Fibroblast of mammary gland (primary cell): ENCODE measurements at places on chromosomes 4 and X.

GRCh38 chrX:17655211-17656034 is 81.9 kb upstream of the SCML1 start:
- DNase-seq, result no peak

DNA sequence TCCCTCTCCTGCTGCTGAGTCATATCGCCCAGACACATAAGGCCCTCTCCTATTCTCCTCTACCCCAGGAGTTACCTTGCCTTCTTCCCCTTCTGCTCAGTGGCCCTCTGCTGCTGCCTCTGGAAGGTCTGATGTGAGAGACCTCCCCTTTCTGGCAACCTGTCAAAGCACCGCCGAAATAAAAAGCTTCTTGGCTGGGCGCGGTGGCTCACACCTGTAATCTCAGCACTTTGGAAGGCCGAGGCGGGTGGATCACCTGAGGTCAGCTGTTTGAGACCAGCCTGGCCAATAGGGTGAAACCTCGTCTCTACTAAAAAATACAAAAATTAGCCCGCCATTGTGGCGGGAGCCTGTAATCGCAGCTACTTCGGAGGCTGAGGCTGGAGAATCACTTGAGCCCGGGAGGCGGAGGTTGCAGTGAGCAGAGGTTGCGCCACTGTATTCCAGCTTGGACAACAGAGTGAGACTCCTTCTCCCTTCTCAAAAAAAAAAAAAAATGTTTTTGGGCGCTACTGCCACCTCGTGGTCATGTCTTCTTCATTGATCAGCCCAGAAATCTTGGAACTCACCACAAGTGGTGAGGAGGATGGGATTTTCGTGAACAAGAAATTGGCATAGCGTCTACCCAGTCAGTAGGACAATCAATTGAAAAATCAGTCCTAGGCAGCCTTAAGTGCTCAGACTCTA is 8.6 kb upstream of the ZXDA start:
- DNase-seq, result peak; percentile 51

GRCh38 chr4:68599150-68599549 is 23.0 kb upstream of the UGT2B17 start:
- no peak for DNase-seq

- peak; percentile 29 for DNase-seq
Observed at GRCh38 chrX:70444326-70444945, at the start of gene DLG3. DLG3 (plus strand) TSS chrX:70444835; CDS start chrX:70445202, 367 bp downstream.

DNA sequence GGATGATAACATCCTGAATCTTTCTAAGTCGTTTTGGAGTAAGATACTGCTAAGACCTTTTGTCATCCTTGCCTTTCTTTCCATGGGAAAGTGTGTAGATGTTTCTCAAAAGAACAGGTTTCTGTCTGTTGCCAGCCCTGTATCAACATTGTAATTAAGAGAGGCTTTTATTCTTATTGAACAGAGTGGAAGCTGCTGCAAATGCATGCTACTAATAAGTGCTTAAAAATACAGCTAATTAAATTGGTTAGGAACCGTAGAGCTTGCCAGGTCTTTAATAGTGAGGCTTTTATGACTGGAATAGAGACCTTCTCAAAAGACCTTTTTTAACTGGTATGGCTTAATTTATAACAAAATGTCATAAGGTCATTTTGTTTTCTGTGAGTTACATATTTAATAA is 34.4 kb downstream of the INTU start:
- no peak for DNase-seq

DNA sequence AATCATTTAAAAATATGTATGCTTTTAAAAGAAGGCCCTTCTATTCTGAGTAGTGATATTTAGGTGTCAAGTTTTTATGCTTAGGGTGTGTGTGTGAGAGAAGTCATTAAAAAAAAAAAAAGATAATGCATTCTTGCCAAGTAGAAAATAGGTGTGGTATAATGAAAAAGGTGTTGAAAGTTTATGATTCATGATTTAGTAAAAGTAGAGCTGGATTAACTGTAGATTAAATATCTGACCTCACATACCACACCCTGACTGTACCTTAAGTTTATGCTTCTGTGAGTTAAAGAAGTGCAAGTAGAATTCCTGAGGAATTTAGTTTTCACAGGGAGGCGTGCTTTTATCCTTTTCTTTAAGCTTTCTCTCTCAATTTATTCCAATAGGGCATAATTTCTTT is 71.1 kb downstream of the BMPR1B start:
- DNase-seq, result no peak

DNA sequence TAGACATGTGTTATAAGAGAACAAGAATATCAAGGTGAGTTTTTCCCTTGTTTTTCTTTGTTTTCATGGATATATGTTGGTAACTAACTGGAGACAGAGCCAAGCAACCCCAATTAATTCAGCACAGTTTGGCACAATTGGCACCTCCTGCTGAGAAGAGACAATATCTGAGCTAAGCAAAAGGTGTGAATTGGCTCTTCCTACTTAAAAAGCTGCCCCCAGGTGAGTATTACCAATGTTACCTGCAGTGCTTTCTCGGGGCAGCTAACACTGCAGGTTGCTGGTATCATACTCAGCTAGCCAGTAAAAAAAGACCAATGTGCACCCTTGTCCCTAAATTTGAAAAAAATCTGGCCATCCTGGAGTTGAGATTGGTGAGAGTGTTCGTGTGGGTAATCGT is 871.2 kb upstream of the TENM3 start:
- no peak for DNase-seq

DNA sequence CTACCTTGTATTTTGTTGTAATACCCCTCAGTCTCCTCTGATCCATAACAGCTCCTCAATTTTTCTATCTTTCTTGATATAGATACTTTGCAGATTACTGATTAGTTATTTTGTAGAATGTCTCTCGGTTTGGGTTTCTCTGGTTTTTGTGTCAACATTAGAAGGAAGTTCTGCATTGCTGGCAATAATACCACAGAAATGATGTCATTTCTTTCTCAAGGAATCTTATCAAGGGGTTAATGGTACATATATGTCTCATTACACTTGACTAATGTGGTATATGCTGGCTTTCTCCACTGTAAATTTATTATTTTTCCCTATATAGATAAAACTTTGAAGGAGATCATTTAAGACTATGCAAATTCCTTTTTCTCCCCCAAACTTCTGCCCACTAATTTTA is 183.6 kb upstream of the DKK2 start:
- DNase-seq, result no peak

DNA sequence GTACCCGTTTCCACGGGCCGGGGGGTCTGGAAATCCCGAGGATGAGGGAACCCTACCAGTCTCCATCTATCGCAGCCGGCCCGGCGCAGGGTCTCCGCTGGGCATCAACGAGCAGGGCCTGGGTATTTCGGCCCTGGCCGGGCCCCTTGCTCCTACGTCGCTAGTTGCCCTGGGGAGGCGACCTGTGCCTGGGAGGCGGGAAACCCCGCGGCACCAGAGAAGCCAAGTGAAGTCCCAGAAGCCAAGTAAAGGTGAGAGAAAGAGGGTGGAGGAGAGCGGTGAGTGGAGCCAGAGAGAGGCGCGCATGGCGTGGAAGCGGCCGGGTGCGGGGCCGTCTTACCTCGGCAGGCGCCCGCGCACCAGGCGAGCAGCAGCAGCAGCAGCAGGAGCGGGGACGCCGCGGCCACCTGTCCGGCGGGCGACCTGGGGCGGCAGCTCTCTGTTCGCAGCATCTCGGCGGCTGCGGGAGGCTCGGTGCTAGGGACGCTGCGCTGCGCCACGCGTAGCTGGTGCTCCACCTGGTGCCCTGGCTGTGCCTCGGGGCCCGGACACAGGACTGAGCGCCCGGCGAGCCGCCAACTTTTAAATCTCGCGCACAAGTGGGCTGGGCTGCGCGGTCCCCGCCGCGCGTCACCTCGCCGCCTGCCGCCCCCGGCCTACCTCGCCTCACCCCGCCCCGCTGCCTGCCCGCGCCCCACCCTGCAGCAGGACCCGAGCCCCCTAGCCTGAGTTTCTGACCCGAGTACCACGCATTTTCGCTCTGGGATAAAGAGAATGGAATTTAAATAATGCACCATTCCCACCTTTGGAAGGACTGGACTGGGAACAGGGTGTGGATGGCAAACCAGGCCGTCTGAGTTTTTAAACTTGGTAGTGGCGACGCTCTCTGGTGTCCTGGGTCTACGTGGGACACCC is at the start of gene NMU:
Gene NMU (minus strand): TSS at position 558 of the 915 bp plus-strand sequence. CDS start 106 bp downstream, at position 452.
- DNase-seq, result peak; percentile 14

- DNase-seq, result no peak
Observed at GRCh38 chr4:80054375-80054774, 18.7 kb downstream of the ANTXR2 start.

DNA sequence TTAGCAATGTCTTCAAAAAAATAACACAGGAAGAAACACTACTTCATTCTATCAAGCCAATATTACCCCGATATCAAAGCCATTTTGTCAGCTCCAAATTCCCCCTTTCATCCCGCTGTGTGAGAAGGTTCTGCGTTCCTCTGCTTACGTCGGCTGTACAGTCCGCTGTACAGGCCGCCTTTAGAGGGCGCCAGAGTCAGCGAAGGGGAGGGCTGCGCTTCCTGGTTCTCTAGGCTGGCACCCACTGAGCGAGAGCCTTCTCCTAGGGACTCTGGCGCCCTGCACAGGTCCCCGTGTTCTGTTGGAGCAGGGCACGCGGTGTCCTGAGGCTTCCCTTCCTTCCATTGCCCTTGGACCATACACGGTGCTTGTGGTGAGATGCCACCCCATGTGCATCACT is 25.3 kb upstream of the CT45A1 start:
- DNase-seq, result no peak

DNA sequence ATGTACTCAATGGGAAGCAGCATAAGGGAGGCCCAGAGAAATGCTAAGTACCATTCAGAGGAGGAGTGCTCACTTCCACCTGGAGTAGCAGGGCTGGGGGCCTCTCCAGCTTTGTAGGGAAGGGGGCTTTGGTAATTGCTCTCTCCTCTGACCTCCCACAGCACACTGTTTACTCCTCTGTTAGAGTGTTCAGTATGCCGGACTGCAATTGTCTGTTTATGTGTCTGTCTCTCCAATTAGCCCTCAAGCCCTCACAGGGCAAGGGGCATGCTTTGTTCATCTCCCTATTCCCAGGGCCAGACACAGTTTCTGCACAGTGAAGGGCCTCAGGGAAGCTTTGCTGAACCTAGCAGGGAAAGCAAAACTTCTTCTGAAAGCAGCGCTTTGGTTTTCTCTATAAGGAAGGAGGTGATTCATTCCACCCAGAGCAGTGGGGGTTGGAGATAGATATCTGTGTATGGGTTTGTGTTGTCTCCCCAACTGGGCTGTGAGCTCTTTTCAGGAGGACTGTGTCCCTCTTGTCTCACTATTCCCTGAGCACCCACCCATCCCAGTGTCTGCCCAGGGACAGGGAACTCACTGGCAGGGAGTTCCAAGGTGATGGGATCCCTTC is 50.0 kb upstream of the VMA21 start:
- no peak for DNase-seq

DNA sequence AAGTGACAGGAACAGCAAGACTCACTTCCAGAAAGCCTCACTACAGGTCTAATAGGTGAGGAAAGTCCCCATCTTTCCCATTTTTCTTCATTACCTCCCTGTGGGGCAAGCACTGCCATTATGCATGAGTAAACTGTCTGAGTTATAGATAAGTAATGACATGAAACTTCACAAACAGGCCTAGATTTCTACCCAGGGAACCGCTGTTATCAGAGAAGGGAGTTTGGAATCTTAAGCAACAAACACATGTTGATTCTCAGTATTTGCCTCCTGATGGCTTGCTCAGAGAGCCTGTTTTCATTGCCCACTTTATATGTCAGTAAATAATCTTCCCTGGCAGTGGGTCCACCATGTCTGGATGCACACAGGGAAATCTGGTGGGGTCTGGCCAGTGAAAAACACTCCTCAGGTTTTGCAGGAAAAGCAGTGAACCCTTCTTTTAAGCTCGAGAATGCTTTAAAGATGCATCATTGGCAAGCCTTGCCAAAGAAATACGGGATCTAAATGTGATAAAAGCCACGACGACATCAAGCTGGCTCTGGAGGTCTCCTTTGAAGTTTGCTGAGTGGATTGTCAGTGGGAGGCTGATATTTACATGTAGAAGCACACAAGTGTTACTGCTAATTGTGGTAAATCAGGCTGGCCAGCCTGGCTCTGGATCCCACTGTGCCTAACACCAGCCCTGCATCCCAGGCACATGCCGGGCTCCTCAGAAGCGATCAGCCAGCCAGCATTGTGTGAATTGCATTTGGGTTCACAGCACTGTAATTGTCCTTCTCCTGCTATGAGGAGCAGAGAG is 25.2 kb downstream of the PDGFRA start:
- DNase-seq, result no peak

- DNase-seq, result no peak
Observed at GRCh38 chrX:140099221-140099620, 133.9 kb upstream of the CXorf66 start.

DNA sequence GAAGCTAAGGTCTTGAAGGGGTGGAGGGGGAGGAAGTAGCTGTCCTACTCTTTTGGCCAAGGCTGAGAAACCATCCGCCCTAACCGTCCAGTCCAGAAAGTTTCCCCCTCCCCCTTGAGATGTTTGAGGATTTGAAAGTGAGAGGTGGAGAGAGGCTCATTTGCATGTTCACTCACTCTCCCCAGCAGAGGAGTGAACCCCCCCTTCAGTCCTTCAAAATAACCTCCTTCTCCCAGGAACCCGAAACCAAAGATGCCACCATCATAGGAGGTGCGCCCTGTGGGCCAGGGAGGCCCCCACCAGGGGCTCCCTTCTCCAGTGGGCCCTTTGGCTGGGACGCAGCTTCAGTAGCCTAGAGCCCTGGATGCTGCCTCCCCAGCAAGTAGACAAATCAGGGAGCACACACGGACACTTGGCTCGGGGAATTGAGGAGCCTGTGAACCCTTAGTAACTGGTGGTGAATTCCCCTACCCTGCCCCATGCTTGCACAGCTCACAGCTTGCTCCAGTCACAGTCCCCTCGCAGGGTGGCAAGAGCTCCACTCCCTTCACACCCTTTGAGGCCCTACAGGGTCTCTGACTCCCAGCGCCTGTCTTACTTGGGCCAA is 25.6 kb downstream of the ELF4 start:
- DNase-seq, result no peak

GRCh38 chr4:41957634-41958033 is 22.4 kb downstream of the TMEM33 start:
- peak; percentile 28 for DNase-seq

DNA sequence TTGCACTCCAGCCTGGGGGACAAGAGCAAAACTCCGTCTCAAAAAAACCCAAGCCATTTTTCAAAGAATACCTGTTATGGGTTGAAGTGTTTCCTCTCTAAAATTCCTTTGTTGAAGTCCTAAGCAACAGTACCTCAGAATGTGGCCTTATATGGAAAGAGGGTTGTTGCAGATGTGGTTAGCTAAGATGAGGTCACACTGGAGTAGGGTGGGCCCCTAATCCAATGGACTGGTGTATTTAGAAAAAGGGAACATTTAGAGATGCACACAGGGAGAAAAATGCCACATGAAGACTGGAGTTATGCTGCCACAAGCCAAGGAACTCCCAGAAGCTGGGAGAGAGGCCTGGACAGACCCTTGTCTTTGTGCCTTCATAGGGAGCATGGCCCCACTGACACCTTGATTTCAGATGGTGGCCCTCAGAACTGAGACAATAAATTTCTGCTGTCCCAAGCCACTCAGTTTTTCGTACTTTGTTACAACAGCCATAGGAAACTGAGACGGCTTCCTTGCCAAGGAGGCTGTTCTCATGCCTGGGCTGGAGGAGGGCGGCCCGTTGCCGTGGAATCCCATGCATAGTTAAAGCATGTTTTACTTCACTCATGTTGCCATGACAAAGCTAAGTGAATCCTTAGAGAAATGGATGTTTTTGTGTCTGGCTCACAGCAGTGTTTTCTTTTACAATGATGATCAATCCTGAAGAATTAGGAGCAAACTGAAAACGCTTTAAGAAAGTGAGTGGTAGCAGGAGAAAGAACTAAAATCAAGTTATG is 16.5 kb downstream of the TRAPPC2 start:
- DNase-seq, result peak; percentile 76
